ENCODE measurements at places on chromosomes 3 and 15. TPM values are rescaled to one million over a fixed set of nuclear protein-coding genes. Genes with fewer than 3 reads are reported as not detected.

GRCh38 chr3:37660782-37661181, 200.9 kb upstream of the CTDSPL start:
- DNase-seq = no peak

DNA sequence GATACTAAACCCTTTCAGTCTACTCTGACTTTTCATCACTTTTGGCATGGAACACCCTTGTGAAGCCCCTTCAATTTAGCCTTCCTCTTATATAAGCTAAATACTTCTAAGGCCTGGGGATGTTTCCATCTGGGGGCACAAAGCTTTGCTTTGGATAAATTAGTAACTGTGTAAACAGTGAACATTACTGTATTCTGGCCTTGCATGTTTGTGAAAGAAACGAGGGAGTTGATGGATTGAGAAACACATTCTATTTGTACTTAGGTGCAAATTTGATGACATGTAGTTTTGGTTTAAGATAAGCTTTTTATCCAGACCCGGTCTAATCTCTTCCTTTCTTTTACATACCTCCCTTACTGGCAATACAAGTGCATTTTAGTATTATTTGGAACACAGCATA, 19.7 kb downstream of the PSMD6 start:
- no peak for DNase-seq

GRCh38 chr3:23071758-23072157, 131.4 kb upstream of the UBE2E2 start:
- DNase-seq = no peak

GRCh38 chr3:79418855-79419621, 348.8 kb downstream of the ROBO1 start:
- no peak for DNase-seq

Gene PLA2G4D
- not detected for polyA plus RNA-seq

DNA sequence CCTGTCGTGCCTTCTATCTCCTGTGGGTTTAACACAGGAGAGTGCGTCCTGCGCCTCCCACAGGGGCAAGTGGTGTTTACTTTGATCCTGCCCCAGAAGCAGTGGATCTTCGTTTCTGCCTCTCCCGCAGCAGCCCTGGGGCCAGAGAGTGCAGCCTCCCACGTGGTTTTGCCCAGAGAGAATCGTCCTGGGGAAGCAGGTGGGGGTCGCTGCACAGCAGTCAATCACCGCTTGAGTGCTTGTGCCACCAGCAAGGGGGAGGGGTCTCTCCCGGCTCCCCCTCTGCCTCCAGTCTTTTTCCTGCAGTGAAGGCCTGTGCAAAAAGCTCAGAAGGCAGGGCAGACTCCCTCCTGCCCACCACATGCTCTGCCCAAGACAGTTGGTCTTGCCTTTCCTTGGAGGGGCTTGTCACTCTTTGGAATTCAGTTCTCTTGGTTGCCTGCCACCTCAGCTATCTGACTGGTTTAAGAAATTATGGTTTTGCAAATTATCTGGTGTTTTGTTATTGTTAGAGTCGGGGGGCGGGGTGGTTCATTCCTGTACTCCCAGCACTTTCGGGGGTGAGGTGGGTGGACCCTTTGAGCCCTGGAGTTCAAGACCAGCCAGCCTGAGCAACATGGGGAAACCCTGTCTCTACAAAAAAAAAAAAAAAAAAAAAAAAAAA, 26.9 kb downstream of the STOML1 start:
- no peak for DNase-seq

Gene MED12L
- polyA plus RNA-seq = not detected

DNA sequence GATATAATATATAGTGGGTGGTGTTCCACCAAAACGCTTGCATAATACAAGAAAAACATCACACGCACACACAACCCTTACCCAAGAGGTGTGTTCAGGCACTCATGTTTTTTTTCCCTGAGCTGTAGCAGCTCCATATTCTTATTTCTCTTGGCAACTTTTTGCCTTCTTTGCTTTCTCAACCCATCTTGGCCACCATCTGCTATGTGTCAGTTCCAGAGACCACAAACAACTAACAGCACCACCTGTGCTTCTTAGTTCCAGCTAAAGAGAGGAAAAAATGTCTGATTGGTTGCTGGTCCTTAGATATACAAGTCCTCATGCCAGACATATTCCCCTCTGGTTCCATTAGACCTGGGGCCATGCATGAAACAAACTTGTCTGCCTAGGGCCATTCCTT, 11.9 kb downstream of the ACTC1 start:
- DNase-seq = no peak

Gene SEMA3F
- not detected for polyA plus RNA-seq

DNA sequence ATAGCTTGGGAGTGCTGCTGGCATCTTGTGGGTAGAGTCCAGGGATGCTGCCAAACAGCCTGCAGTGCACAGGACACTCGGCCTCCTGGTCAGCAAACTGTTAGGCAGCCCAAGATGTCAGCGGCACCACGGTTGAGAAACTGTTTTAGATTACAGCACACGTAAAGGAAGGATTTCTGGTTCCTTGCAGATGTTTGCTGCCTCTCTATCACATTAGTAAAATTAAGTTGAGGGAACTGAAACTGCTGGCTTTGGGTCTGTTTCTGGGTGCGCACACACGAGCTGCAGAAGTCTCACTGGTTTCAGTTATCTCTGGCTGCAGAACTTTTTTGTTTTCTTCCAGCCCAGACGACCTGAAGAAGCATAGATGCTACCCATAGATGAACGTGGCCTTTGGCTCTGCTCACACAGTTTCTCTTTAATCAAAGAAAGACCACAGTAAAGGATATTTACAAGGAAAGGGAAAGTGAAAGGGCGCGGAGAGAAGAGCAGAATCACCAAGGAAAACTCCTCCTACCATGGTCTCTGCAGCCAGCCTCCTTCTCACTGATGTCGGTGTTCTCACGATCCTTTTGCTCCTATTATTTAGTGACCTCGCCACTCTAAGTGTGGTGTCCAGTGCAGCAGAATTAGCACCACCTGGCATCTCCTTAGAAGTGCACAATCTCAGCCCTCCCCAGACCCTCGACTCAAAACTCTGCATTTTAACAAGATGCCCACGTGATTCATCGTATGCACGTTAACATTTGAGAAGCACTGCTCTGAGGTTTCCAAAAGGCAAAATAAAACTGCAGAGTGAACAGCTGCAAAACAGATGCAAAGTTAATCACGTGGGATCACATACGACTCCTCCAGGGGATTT, 50.6 kb upstream of the AKAP13 start:
- peak; percentile 53 for DNase-seq

DNA sequence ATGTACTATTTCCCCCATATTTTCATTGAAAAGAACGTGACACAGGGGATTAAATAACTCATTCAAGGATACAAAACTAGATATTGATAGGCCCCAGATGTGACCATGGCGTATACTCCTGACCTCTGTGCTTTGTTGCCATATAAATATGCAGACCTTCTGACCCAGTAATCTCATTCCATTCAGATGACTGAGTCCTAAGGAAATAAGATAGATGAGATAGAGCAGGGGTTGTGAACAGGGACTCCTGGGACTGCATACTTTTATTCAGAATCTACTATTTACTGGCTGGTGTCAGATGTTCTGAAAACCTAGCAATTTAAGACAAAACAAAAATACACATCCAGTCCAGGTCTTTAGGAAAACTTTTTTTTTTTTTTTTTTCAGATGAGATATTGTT, 139.2 kb upstream of the MANF start:
- no peak for DNase-seq

DNA sequence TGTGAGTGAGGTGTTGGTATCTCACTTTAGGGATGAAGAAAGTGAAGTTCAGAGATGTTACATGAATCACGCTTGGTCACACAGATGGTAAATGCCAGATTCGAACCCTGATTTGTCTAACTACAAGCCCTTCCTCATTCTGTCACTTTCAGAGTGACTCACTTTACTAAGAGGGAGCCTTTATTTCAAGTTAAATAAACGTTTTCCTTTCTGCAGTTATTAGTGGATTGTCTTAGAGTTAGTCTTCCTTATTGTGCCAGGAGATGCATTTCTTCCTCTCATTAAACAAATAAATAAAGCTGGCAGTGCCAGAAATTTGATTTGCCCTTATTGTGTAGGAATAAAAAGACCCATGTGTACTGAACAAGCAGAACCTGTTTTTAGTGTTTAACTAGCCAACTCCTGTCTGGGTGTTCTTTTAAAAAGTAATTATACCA, 162.5 kb downstream of the AKAP13 start:
- DNase-seq = no peak

Gene ST8SIA2
- polyA plus RNA-seq = not detected

Gene ASB14
- 0.29 TPM for polyA plus RNA-seq

GRCh38 chr15:81427176-81427575, 53.2 kb upstream of the TMC3 start:
- DNase-seq = no peak

GRCh38 chr3:136055491-136055890, 90.0 kb downstream of the PPP2R3A start:
- no peak for DNase-seq

Gene CCR2
- 64.7 TPM for polyA plus RNA-seq

DNA sequence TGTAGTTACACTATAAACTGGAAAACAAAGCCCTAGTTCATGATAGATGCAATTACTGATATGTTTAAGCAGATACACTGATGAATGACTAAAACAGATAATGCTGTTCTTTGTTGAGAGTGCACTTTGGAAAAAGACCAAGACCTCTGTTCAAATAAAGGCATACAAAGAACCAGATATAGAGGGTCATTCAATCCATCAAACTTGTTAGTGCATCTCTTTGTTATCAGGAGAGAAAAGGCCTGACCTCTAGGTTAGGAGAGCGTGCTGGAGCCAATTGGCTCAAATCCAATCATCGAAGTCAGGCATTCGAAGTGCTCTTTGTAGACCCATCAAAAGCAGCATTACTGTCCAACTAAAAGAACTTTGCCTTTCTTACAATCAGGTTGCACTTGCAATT, 124.2 kb downstream of the TFG start:
- no peak for DNase-seq

GRCh38 chr15:60914360-60914759, 314.7 kb downstream of the RORA start:
- DNase-seq = no peak

GRCh38 chr3:71616571-71617021, 33.1 kb upstream of the FOXP1 start:
- no peak for DNase-seq

- DNase-seq = no peak
Observed at GRCh38 chr3:177210744-177211502, 13.6 kb upstream of the TBL1XR1 start.

DNA sequence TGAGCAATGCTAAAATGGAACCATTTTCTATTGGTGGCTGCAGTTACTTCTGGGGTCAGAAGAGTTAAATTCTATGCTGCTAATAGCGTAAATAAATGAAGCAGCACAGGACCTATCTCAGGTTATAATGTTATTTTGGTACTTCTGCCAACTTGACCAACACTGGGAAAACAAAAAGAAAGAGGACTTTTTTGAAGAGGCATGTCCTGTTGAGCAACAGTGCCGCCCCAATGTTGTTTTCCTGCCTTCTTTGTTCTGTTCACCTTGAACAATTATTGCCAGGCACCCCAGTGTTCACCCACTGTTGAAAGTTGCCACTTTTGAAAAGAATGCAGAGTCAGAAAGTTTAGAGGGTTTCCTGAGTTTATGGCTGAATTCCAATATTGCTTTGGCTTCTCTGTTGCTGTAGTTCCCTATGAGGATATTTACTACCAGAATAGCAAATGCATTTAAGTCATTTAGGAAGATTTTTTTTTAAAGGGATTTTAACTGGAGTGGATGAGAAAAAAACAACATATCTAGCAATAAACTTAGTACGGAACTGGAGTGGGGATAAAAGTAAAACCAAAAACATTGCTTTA, 679.0 kb upstream of the DPPA4 start:
- DNase-seq = no peak

Gene CAV3
- polyA plus RNA-seq = not detected

- no peak for DNase-seq
Observed at GRCh38 chr3:129746629-129747028, 140.2 kb upstream of the PLXND1 start.

- DNase-seq = no peak
Observed at GRCh38 chr3:193387596-193387995, 9.0 kb upstream of the ATP13A5 start.

DNA sequence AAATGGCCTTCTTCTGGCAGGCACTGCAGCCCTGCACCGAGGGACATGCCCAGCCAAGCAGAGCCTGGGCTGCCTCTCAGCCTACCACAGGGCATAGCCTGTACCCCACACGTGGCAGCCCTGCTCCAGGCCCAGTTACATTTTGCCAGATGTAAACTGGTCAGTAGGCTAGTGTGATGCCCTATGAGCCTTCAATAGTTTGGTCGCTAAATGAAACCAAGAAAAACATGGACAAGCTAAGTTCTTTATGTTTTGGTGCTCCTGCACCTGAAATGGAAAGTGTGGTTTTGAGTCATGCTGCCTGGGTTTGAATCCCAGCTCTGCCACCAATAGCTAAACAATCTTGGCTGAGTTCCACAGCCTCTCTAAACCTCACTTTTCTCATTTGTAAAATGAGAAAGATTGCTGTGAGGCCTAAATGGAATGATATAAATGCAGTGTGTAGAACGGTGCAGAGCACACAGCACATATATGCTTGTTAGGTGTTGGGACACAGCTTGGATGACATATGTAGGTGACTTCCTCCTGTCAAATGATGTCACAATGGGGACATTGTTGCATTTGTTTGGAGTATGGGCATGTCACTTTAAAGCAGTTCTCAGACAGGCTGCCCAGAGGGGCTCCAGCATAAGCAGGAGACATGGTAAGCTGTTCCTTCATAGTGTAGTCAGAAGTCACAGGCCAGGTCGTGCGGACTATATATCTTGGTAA, 57.4 kb downstream of the ZBTB38 start:
- no peak for DNase-seq

- no peak for DNase-seq
Observed at GRCh38 chr3:104044002-104044401, 1322.7 kb upstream of the ALCAM start.

Gene UBE2E2
- polyA plus RNA-seq = 1.3 TPM

GRCh38 chr3:185488465-185488864, 10.4 kb downstream of the TMEM41A start:
- DNase-seq = no peak

Gene GOLGA6L4
- not detected for polyA plus RNA-seq

DNA sequence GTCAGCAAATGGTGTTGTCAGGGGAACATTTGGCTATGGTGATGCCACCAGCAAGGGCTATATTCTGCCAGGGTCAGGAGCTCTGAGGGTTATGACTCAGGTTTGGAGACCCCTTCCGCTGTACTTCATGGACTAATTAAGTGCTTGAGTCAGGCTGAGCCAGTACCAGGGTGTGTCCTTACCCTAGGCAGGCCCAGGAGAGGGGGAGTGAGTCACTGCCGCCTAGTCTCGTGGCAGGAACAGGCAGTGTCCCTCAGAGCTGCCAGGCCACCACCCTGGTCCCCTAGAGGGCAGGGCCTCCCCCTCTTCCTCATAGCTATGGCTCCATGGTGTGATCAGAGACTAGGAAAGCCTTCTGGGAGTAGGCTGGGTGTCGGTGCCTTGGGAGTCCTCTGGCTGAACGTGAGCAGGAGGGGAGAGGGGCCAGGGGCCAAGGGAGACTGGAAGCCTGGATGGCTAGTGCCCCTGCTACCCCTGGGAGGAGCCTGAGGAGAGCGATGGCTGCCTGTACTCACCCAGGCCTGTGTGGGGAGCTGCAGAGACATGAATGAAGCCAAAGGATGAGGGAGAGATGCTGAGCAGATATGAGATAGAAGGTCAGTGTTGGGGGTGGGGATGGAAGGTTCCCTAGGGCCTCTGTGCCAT, 10.6 kb downstream of the MAPKAPK3 start:
- DNase-seq = no peak

GRCh38 chr3:188124184-188124583, 29.8 kb upstream of the LPP start:
- DNase-seq = no peak

All from CD4-positive, alpha-beta memory T cell (primary cell).